ENCODE measurements at places on chromosomes 6 and 20.

DNA sequence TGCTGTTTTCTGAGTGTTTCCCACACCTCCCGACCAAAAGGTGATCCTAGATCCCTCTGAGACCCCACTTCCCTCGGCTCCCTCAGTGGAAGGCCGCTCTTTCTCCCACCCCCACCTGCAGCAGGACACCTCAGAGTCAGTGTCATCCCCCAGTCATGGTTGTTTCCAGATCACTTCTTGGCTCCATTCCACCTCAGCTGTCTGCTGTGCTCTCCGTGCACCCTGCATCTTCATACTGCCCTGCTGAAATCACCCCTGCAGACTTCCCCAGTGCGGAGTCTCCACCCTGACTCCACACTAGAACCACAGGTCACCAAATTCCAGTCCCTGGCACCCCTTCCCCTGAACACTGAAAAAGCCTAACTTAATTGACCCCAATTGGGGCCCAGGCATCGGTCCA lies 255.1 kb upstream of the CDYL start:
- DNase-seq, result no peak

GRCh38 chr20:3652676-3653596 lies 10.3 kb downstream of the GFRA4 start:
- no peak for DNase-seq

DNA sequence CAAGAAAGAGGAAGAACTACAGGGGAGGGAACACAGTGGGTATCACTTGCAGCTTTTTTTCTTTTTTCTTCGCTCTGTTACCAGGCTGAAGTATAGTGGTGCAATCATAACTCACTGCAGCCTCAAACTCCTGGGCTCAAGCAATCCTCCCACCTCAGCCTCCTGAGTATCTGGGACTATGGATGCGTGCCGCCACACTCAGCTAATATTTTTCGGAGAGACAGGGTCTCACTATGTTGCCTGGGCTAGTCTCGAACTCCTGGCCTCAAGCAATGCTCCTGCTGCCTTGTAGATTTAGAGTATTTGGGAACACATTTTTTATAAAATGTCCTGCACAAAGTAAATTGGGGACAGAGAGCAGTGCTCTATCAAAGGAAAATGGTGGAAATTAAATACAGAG lies 28.3 kb downstream of the PARD6B start:
- no peak for DNase-seq

DNA sequence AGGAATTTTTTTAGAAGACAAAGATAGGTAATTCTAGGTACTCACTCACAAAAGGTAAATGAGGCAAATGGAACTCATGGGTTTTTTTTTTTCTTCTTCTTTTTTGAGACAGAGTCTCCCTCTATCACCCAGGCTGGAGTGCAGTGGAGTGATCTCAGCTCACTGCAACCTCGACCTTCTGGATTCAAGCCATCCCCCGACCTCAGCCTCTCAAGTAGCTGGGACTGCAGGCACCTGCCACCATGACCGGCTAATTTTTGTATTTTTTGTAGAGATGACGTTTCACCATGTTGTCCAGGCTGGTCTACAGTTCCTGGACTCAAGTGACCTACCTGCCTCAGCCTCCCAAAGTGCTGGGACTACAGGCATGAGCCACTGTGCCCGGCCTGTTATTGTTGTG lies 126.1 kb downstream of the LRRC1 start:
- DNase-seq, result no peak

GRCh38 chr6:63458480-63459115 lies 113.7 kb upstream of the LOC128125822 start:
- no peak for DNase-seq

DNA sequence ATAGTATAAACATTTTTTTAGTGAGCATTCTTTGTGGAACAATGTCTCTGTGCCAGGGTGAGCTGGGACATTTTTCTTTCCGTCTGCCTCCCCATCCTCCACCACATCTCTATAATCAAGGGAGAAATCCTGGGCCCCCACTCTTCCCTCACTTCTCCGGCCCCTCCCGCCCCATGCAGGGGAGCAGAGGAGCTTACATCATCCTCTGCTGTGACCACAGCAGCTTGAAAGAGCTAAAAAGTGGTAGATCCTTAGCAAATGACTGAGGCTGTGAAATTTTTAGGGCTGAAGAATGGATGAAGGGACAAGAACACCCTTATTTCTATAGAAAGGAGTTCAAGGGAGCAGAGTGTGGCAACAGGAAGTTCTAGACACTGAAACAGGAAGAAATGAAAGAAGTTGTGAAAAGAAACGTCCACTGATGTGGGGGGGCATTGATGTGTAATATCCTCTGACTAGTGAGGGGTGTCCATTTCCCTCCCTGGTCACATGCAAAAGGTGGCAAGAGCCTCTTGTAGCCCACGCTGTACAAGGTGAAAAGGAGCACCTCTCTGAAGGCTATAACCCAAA lies 380.3 kb upstream of the JARID2 start:
- DNase-seq, result no peak

- no peak for DNase-seq
These were observed 345.9 kb downstream of the ARHGAP18 start for GRCh38 chr6:129364037-129364436.

DNA sequence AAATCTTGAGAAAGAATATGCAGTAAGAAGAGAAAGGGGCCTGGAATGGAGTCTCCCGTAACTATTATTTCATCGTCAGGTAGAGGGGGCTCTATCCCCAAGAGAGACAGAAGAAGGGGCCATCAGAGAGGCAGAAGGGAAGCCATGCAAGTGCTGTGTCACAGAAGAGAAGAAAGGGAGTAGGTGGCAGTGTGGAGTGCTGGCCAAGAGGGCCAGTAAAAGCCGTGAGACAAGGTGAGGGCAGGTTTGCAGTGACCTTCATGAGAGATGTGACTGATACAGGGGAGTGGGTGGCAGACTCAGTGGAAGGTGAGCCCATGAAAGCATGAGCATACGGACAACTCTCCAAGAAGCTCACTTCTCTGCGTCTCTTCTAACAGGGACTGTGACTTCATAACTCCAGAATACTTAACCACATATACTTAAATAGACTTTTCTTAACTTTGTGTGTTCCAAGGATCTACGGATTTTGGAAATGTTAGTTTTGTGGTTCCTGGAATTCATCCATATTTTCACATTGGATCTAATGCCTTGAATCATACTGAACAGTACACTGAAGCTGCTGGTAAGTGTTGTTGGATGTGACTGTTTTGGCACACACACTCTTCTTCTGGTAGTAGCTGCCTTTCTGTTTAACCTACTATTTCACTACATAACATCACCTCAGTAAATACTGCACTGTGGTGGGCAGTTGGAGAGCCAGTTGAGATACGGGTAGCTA lies 15.6 kb downstream of the PM20D2 start:
- no peak for DNase-seq

GRCh38 chr6:127176146-127176545 lies 57.7 kb downstream of the RSPO3 start:
- DNase-seq, result no peak
